ENCODE measurements at places on chromosomes 16 and 17. TPM values are rescaled to one million over a fixed set of nuclear protein-coding genes. Genes with fewer than 3 reads are reported as not detected.

GRCh38 chr17:1752425-1753262, 9.2 kb upstream of the SERPINF1 start:
- peaks cover 4% of the 10 kb centered on the region for H3K27me3 ChIP-seq
- H3K27ac ChIP-seq = no peak overlapping the region
- no peaks in the 10 kb centered on the region for H3K4me1 ChIP-seq
- H3K36me3 ChIP-seq = no peaks in the 10 kb centered on the region
- DNase-seq = peak; percentile 91

DNA sequence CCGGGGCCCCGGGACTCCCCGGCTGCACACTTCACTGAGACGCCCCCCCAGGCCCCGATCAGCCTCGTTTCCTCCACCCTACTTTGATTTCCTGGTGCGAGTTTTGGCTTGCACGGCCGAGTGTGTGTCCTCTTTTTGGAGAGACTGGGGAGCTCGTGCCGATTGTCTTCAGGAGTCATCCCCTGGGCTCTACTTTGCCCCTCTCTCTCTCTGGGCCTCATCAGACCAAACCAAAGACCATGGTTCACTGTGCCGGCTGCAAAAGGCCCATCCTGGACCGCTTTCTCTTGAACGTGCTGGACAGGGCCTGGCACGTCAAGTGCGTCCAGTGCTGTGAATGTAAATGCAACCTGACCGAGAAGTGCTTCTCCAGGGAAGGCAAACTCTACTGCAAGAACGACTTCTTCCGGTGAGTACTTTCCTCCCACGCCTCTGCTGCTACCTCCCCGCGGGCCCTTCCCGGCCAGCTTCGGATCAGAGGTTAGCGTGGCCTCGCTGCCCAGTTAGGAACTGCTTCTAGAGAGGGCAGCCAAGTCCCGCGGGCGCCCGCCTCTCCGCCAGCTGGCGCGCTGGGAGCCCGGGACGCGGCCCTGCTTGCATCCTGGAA, 787 bp downstream of the LHX1 start:
- H3K4me3 ChIP-seq = no peak overlapping the region
- DNase-seq = peak; percentile 95
- peaks cover 99% of the 10 kb centered on the region for H3K27me3 ChIP-seq
- no peaks in the 10 kb centered on the region for H3K4me1 ChIP-seq
- H3K36me3 ChIP-seq = no peaks in the 10 kb centered on the region

DNA sequence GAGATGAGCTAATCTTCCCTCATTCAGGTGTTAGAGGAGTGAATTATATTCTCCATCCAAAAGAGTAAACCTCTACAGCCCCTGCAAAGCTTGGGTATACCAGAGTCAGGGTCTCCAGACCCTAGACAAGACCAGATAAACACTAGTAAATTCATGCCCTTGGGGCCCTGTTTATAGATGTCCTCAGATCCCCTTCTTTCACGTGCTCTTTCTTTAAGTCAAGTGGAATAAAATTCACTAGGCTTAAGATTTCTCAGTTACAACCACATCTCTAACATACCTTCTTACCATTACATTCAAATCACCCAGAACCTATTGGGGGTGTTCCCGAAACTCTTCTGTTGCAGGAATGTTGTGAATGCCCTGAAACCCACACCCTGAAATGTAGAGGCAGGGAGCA, 2.2 kb upstream of the C17orf58 start:
- no peak for DNase-seq
- no peaks in the 10 kb centered on the region for H3K27me3 ChIP-seq

GRCh38 chr16:88356727-88357199, 26.0 kb upstream of the ZNF469 start:
- no peaks in the 10 kb centered on the region for H3K36me3 ChIP-seq
- H3K4me3 ChIP-seq = no peak overlapping the region
- DNase-seq = peak; percentile 79
- H3K27ac ChIP-seq = no peak overlapping the region

GRCh38 chr16:16861546-16861945, 482.6 kb downstream of the NPIPA7 start:
- H3K27ac ChIP-seq = no peak overlapping the region
- H3K4me3 ChIP-seq = no peak overlapping the region

DNA sequence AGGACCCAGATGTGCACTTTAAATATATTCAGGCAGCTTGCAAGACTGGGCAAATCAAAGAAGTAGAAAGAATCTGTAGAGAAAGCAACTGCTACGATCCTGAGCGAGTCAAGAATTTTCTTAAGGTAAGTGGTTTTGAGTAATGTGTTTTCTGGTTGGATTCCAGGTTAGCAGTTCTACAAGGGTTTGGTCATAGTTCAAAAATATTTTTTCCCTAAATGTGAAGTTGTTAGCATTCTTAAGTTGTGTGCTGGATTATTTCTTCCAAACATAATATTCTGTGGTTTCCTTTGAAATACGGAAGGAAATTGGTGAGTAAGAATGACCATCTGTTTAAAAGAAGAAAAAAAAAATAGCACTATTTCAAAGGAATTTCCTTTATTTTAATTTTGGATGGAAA, 38.4 kb downstream of the PTRH2 start:
- no peak overlapping the region for H3K4me3 ChIP-seq
- H3K27me3 ChIP-seq = no peaks in the 10 kb centered on the region
- peak overlapping the region; percentile 52 for H3K27ac ChIP-seq
- peaks cover 53% of the 10 kb centered on the region for H3K4me1 ChIP-seq
- peaks cover 69% of the 10 kb centered on the region for H3K36me3 ChIP-seq

- H3K36me3 ChIP-seq = no peaks in the 10 kb centered on the region
- peak; percentile 93 for DNase-seq
- no peaks in the 10 kb centered on the region for H3K4me1 ChIP-seq
Observed at GRCh38 chr16:1152651-1153259, at the start of gene CACNA1H. Gene CACNA1H (plus strand): TSS chr16:1153106. CDS start chr16:1153738, 632 bp downstream.

DNA sequence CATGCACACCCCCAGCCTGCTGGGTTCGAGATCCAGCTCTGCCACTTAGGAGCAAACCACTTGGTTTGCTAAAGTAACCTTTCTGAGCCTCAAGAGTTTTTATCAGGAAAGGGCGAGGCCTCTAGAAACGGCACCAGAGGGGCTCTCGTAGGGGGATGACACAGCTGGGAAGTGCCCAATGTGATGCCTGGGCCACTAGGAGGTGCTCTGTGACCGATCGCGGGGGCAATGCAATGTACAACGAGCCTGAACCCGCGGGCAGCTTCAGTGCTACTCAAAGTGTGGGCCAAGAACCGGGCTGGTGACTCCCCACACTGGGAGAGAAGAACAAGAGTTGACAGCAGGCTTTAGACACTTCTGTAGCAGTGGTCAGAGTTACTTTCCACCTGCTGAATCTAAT, 9.4 kb downstream of the C16orf89 start:
- DNase-seq = peak; percentile 88
- no peaks in the 10 kb centered on the region for H3K4me1 ChIP-seq
- no peak overlapping the region for H3K27ac ChIP-seq
- H3K4me3 ChIP-seq = no peak overlapping the region

Gene NAT9
- total RNA-seq = 35.1 TPM

Gene GID4
- total RNA-seq = 13.0 TPM

Gene CA5A
- not detected for total RNA-seq

Gene FCSK
- 11.9 TPM for total RNA-seq

Gene CCL8
- 0.36 TPM for total RNA-seq

All from osteoblast (primary cell).